ENCODE measurements at places on chromosomes 6 and 20.

GRCh38 chr6:75526502-75527127, 33.0 kb upstream of the FILIP1 start:
- no peak for DNase-seq

DNA sequence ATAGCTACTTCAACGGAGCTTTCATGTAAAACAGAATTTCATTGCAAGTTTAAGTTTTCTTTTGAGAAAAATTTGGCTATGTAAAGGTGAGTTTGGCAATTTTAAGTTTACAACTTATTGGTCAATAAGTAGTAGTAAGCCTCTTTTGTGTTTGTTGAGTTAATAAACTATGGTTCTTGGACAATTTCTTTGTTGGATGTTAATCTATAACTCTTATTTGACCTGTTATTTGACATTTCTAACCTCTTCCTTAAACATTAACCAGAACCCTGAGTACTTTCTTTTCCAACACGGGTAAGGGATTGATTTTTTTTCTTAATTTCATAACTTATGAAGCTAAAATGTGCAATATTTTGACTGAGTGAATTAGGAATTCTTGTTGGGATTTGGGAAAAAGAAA, 354.4 kb downstream of the PRKN start:
- DNase-seq = no peak

- DNase-seq = peak; percentile 33
Observed at GRCh38 chr6:107185391-107185970, 70.2 kb upstream of the BEND3 start.

GRCh38 chr20:50186151-50186885, 4.3 kb upstream of the CEBPB start:
- DNase-seq = no peak
